Smooth muscle cell of the coronary artery (primary cell): ENCODE measurements at places on chromosomes 5 and 9. TPM values are rescaled to one million over a fixed set of nuclear protein-coding genes. Genes with fewer than 3 reads are reported as not detected.

TRIM36 gene
- 0.12 and 0.15 TPM in 2 replicates for total RNA-seq

SKP1 gene
- 199 and 288 TPM in 2 replicates for total RNA-seq

NR6A1 gene
- total RNA-seq = 0.35 and 0.45 TPM in 2 replicates

PRSS3 gene
- total RNA-seq = 4.7 and 8.0 TPM in 2 replicates

COL27A1 gene
- total RNA-seq = 1.2 and 4.3 TPM in 2 replicates

KCNN2 gene
- not detected in 2 replicates for total RNA-seq

HSD17B3 gene
- not detected in 2 replicates for total RNA-seq

CXCL14 gene
- total RNA-seq = 0.94 TPM in 1 of 2 replicates, not detected in the other

RMI1 gene
- total RNA-seq = 3.0 and 3.9 TPM in 2 replicates

IQGAP2 gene
- 1.2 and 3.2 TPM in 2 replicates for total RNA-seq

C9orf153 gene
- total RNA-seq = 0.08 and 0.12 TPM in 2 replicates

HAPLN1 gene
- under 0.01 and 75.5 TPM in 2 replicates for total RNA-seq

OMD gene
- total RNA-seq = 0.23 and 1.9 TPM in 2 replicates

SARDH gene
- total RNA-seq = 1.2 and 4.3 TPM in 2 replicates

IL11RA gene
- total RNA-seq = 16.5 and 23.9 TPM in 2 replicates

IFNB1 gene
- total RNA-seq = not detected in 2 replicates

ZNF618 gene
- total RNA-seq = 8.9 and 9.1 TPM in 2 replicates

MYMK gene
- total RNA-seq = not detected in 2 replicates

KLF4 gene
- 4.4 and 10.4 TPM in 2 replicates for total RNA-seq

ACTBL2 gene
- total RNA-seq = 0.23 TPM in 1 of 2 replicates, not detected in the other

PCDHB9 gene
- 0.12 and 0.30 TPM in 2 replicates for total RNA-seq

LAMC3 gene
- total RNA-seq = 0.12 and 0.30 TPM in 2 replicates

CDH6 gene
- total RNA-seq = 11.9 and 227 TPM in 2 replicates

STPG3 gene
- not detected in 2 replicates for total RNA-seq

SLC28A3 gene
- 0.47 and 0.60 TPM in 2 replicates for total RNA-seq

TAF11L5 gene
- not detected in 2 replicates for total RNA-seq

TLX3 gene
- total RNA-seq = not detected in 2 replicates

SERF1A gene
- total RNA-seq = 1.6 TPM in 2 replicates

WNT8A gene
- total RNA-seq = not detected in 2 replicates

LRRTM2 gene
- under 0.01 and 0.12 TPM in 2 replicates for total RNA-seq
